ENCODE measurements at places on chromosomes 1 and 21.

DNA sequence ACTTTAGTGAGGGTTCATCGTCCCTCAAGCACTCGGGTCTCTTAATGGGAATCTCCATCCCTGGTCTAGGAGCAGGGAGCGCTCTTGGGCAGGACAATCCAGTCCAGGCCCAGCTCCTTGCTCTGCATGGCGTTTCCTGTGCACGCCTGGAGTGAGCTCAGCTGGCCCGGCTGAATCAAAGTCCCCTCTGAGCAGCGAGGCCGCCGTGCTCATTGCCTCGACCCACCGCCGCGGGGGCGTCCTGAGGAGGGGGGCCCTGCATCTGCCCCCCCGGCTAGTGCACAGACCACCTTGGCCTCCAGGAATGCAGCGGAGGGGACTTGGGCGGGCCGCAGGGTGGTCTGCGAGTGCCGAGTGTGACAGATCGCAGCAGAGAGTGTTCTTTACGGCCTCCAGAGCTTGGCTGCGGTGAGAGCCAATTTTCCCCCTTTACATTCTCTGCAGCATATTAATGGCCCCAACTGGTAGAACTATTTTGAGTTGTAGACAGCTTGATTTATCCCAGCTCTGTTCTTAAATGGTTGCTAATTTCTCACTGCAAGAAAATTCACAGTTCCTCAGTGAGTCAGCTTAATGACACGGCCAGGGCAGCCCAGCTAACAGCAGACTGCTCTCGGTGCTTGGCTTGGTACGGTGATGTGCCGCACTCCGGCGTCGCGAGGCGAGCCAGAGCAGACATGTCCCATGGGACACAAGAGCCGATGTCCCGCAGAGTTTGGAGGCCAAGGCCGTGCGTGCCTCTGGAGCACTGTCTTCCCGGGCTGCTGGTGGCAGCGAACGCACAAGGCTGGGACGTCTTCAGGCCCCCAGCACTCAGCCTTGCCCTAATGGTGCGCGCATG lies 39.8 kb downstream of the SNAP47 start:
- no peak for DNase-seq

GRCh38 chr1:26320896-26321295 lies 3.1 kb downstream of the CD52 start:
- DNase-seq: no peak

- DNase-seq: no peak
Measured at GRCh38 chr1:170730438-170730837, 66.5 kb downstream of the PRRX1 start.

DNA sequence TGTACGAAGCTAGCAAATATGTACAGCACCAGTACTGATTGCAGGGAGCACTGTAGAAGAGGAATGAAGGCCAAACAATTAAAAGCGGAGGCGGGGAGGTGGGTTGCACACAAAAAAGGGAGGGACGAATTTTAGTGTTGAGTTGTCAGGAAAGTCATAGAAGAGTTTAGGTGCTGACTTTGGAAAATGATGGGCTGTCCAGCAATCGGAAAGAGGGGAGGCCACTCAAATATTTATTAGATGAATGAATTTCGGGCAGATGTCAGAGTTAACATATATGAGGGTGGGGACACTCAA lies 537 bp upstream of the ANKRD13C start:
- DNase-seq: no peak

GRCh38 chr21:29550205-29550604 lies 251.5 kb downstream of the BACH1 start:
- no peak for DNase-seq

DNA sequence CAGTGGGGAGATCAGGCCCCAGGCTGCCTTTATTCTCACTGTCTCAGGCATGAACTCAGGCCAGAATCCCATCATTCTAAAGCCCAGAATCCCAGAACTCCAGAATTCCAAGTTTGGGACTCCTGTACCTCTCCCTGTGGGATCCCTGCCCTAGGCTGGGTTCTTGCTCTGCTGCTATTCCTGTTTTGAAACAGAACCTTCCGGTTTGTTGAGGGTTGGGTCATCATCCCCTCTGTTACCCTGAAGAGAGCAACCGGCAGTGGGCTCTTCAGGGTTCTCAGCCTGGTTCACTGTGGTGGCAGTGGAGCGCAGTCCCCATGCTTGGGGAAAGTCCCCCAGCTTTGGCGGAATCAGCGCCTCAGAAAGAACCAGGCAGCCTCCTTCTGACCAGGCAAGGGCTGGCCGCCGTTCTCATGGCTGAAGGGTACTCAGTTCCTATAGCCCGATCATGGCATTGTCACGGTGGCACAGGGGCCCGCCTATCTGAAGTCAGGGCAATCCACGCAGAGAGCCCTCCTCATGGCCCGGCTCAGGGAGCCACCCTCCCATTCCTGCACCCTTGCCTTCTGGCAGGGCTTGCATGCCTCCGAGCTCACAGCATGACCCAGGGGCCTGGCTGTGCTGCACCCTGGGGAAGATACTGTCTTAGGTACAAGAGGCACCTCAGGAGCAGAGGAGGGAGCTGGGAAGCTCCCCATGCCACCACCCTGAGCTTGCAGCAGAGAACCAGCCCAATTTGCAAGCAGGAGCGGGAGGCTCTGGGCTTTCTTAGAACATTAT lies 335.6 kb upstream of the VAMP3 start:
- no peak for DNase-seq

DNA sequence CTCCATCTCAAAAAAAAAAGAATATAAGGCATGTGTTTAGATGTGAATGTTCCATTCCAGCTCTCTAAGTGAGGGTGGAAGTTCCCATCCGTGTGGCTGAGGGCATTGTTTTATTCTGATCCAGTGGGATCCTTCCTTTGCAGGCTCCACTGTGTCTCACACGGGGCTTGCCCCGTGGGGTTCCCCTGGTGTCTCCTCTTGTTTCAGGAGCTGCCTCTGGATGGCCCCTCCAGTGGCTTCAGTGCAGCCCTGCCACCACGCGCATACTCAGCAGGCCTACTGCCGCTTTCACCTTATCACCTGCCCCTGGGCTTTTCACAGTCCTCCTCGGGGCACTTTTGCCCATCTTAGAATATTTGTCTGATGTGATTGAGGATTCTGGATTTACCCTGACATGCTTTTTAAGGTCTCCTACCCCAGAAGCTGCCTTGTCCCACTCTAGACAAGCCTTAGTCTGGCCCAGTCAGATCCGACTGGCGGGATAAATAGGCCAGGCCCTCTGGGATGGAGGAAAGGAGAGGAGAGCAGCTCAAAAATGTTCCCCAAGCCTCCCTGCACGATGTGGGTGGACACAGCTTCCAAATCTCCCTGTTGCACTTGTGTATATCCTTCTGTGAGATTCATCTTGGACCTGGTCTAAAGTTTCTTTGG lies 55.2 kb downstream of the FAM163A start:
- DNase-seq: no peak

- DNase-seq: no peak
Measured at GRCh38 chr1:21794656-21795055, 11.7 kb upstream of the USP48 start.

DNA sequence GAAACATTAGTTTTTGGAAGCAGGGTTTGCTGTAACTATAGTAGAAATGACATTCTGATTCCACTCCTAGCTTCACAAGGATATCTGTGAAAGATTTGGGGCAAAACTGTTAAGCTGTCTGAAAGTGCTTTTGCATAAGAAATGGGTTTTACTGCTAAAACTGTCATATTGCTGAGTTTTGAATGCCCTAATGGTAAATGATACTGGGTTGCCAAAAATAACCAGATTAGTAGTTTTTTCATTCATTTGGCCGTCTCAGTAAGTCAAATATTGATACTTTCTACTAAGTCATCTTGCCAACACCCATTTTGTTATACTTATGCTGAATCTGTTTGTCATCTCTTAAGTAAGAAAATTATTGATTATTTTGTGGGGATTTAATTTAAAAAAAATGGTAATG lies 399 bp upstream of the PTPRC start:
- no peak for DNase-seq

DNA sequence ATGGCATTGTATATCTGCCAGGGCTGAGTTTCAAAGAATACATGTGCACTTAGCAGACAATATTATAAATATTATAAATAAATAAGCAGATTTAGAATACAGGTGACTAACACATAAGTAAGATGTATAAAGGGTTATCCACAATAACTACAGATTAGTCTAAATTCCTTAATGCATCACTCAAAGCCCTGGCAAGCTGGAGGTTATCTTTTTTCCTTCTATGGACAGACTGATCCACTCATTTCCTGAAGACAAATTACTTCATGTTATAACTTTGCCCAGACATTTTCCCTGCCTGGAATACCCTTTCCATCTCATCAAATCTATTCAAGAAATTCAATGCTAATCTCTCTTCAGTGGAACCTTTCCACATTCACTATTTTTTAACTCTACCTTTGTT lies 38.8 kb downstream of the LUZP1 start:
- DNase-seq: no peak

DNA sequence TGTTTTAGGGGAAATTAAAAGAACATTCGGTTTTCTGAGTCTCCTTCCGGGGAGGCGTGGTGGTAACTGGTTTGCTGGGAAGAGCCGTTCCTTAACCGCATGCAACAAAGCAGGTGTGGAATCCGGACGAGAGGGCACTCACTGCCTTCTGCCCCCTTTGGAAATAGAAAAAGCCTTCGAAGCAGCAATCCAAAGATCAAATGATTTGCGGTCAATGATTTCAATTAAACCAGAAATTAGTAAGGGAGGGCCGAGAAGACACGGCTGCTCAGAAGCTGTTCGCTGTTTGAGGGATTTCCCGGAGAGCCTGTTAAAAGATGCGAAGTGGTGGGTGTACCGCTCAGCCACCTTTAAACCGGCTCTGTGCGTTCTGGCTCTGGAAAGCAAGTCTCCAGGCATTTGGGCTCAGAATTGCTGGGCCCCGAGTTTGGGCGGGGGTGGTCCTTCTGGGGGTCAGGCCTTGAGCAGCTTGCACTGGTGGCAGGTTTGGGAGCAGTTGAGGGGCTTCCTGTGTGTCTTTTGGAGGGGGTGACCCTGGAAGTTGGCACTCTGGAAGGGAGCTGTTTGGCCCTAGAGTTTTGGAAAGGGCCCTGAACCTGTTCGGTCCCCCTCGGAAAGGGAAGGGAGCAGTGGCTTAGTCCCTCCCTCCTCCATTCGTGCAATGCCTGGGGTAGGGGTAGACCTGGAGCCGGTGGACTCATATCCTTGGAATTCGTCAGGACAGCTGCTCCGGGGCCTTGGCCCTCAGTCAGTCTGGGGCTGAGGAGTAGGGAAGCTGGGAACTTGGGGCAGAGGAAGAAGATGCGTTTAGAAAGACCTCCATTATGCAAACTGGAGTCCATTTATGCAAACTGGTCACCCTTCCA lies 3.1 kb downstream of the SIM2 start:
- DNase-seq: no peak

DNA sequence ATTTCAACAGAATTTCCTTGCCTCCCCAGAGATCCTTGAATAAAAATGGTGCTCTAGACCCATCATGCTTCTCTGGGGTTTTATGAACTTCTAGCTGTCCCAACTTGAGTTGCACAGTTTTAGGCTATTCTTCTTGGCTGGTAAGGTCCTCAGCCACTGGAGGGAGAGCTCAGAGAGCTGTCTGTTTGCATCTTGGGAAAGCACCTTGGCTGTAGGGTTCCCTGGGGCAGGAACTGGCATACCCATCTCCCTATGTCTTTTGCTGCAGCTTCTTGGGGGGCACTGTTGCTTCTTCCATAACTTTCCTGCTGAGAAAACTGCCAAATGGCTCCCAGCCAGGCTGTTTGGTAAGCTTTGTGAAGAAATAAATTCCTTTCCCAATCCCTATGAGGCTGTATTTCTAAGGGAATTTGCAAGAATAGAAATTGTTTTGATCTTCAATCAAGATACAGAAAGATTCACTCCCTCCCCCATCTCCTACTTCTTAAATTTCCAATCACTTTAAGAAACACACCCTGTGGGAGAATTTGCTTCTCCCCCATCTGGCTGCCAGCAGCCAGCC lies 8.2 kb upstream of the FMOD start:
- DNase-seq: no peak

GRCh38 chr1:56527548-56528302 lies 51.6 kb downstream of the PLPP3 start:
- DNase-seq: no peak

DNA sequence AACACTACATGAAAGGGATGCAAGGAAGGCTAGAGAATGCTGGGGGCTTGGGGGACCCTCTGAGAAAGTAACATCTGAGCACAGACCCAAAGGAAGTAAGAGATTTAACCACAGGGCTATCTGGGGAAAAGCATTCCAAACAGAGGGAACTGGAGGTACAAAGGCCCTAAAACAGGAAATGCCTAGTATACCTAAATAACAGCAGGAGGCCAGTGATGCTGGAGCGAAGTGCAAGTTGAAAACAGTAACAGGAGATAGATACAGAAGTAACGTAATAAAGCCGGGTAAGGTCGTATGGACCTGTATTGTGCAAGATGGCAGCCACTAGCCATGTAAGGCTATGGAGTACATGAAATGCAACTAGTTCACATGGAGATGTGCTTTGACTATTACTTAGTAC lies 52.1 kb downstream of the CD34 start:
- DNase-seq: no peak

DNA sequence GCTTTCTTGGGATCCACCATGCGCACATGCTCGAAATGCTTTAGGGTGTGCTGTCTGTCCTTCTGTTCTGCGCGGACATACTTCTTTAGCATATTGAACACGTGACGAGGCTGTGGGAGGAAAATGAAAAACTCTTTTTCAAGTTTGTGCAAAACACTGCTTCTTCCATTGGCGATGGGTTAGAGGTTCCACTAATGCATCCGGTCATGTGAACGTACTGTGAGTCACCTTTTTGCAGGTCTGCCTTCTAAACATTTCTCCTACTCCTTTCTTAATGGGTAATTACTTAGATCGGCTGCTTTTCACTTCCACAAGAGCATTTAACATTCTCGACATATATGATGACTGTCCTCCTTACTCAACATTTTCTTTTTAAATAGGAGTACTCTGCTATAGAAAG lies 214.9 kb downstream of the APP start:
- no peak for DNase-seq

DNA sequence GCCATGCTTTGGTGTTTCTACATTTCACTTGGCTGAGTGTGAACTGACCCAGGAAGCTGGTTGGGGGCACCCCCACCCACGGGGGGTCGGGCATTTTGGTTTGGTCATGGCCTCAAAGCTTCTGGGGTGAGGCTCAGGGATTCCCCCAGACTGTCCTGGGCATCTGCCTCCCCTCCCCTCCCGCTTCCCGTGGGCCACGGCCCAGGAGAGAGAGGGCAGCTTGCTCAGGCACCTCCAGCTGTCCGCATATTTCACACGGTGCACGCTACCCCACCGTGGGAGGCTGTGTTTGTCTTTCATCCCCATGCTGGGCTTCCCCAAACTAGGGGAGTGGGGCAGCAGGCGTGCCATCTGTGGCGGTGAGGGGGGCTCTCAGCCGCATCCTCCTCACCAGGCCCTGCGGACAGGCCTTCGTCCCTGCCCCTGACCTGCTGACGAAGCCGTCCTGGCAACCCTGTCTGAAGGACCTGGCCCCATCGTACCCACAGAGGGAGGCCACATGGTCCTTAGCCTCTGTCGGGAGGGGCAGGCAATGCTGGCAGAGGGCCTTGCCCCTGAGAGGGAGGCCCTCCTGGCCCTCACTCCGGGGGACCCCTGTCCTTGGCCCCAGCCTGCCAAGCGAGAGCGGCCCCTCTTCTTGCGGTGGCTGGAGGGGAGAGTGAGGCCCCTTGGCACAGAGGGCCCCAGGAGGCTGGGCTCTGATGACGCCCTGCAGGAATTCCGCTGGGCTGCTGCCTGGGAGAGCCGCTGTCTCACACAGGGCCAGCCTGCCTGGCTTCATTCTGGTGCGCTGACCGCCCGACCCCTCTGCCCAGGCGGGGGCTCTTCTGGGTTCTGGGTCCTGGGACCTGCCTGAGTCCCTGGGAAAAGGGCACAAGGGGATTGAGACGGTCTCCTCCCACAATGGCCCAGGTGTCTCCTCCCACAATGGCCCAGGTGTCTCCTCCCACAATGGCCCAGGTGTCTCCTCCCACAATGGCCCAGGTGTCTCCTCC lies 22.1 kb downstream of the TP73 start:
- no peak for DNase-seq
